Left ventricle myocardium inferior (tissue), 1 donor: ENCODE measurements at places on chromosomes 7 and 10.

DNA sequence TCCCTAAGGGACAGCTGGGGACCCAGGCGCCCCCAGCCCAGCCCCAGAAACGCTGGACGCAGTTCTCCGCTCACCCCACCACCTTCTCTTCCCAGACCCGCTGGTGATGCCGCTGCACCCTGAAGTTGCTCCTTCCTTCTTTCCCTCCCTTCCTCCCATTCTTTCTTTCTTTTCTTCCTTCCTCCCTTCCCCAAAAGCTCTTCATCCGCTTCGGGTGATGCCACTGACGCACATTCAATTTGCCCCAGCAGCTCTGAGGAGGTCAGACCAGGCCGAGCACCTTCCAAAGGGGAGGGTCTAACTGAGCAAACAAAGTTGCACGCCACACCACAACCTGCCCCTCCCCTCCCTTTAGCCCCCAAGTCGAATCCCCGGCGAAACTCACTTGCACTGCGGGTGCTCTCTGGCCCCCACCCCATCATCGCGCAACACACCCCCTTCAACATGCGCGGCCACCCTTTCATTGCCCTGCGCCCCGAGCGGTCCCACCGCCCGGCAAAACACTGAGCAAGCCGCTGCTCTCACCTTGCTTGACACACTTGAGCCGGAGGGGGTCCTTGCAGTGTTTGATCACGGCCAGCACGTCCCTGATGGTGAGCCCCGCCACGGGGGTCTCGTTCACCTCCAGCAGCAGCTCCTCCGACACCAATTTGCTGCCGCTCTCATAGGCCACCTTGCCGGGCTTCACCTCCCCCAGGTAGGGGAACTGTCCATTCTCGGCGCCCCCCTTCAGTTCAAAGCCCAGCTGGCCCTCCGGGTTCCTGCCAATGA, 787 bp downstream of the MAGI2 start:
- peak; percentile 16 for DNase-seq

GRCh38 chr10:62689712-62690111, 114.8 kb upstream of the ADO start:
- DNase-seq: no peak

DNA sequence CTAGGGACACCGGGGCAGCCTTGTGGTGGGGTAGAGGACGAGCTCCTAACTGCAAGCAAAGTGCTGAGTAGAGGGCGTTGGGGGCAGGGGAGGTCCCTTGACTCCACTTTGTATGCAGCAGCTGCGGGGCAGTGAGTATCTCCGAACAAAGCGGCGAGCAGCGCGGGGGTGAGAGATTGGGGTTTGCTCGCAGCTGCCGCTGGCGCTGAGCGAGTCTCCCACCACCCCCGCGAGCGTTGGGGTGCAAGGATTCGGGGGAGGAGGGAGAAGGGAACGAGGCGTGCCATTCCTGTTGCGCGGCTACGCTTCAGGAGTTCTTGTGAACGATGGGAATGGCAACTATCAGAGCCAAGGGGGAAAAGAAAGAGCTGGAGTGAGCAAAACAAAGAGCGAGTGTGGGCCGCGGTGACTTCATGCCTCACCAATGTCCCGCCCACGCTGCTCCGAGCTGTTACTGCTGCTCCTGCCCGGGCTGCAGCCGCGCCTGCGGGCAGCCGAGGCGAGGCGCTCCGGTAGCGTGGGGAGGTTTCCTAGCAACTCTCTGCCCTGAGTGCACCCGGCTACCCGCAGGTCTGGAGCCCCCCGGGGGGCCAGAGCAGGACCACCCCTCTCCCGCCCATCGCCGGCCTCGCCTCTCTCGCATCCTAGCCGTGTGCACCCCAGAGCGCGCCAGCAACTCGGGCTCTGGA, at the start of gene ITGB8:
TSS of gene ITGB8 (plus strand) at position 662 of the 689 bp plus-strand sequence. CDS start 907 bp downstream, outside the sequence.
- DNase-seq: peak; percentile 81

DNA sequence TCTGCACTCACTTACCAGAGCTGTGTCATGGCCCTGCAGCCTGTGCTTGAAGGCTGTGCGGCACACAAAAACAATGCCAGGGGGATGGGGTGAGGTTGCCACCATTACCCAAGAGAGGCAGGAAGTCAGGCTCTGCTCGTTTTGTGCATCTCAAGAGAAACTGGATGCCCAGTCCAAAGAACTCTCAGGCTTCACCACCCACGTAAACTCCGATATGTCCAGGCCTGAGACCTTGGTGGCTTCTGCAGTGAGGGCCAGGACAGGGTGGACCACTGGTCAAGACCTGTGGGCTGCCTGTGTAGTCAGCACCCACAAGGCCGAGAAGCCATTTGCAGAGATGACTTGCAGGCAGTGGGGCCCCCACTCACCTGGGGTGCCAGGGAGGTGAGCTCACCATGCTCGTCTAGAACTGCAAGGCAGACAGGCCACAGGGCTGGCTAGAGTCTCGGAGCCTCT, 54.7 kb upstream of the EBF3 start:
- DNase-seq: no peak

DNA sequence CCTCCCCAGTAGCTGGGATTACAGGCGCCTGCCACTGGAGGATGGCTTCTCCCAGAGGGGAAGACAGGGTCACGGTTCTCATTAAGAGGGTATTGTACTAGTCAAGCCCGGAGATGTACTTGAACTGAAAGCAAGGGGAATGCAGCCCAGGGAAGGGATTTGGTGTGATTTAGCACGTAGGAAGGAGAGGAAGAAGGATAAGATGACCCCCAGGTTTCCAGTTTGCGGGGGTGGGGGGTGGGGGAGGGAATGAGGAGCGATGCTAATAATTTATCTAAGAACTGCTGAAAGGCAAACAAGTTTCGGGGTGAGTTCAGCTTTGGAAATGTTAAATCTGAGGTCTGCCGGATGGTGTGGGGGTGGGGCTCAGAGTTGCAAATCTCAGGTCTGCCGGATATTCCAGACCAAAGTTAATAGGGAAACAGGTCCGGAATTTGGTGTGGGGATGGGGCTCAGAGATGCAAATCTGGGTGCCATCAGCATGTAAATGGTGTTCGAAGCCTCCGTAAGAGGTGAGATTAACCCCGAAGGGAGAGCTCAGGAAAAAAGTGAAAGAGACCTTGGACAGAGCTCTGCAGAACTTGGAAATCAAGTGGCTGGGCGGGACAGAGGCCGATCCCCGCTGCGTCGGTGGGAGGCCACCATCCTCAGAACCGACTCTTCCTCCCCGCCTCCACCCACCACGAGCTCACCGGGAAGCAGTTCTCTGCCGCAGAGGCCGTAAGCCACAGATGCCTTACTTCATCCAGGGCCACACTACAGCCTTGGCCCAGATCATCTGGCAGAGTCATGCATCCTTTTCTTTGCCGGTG, 1.6 kb upstream of the SEPHS1 start:
- DNase-seq: peak; percentile 38

- no peak for DNase-seq
These were observed 970.7 kb downstream of the KCNMA1 start for GRCh38 chr10:76666891-76667290.

DNA sequence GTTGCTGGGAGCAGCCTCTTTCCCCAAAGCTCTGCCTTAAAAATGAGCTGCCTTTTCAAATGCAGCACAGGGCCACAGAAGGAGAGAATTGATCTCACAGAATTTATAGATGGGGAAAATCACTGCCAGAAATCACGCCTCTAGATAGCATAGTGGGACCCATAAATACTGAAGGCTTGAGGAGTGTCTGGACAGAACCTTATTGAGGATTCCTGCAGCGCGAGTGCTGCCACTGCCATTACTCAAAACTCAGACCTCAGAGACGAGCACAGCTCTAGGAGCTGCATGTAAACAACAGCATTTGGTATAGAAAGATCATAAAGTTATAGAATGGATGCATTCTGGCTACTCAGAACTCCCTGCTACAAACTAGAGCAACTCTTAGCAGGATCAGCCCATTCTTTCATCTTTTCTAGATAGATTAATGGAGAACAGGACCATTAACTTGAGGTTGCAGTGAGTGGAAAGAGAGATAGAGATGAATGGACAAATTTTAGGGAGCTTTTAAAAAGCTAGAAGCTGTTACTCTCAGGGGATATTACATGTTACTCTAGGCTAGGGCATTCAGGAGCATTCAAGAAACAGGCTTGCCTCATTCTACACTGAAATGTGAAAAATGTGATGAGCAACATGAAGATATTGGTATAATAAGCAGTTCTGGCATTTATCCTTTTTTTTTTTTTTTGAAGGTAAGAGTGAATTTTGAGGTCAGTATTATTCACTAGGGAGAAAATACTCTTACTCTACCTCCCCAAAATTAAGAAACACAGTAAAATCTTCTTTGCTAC, 267.2 kb upstream of the SLC26A5 start:
- no peak for DNase-seq

DNA sequence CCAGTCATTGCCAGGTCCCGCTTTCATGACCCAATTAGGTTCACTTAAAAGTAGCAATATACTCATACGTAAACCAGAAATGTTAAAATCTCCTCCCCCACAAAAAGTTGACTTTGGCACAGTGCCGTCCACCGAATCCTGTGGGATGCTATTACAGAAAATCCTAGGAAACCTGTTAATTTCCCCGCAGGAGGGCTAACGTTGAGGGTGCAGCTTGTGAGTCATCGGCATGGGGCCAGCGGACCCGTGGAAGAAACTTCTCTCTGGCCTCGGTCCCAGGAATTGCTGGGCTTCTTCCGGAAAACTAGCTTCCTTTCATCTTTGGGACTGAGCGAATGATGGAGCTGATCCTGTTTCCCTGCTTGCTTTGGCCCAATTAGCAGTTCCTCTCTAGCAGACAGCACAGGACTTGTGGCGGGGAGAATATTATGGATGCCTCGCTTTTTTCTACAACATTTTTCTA, 13.5 kb downstream of the CRYGN start:
- peak; percentile 63 for DNase-seq

- no peak for DNase-seq
These were observed 201.9 kb upstream of the FRMD4A start for GRCh38 chr10:14532473-14533251.

GRCh38 chr10:34078745-34079470, 736.2 kb downstream of the PARD3 start:
- DNase-seq: peak; percentile 59

DNA sequence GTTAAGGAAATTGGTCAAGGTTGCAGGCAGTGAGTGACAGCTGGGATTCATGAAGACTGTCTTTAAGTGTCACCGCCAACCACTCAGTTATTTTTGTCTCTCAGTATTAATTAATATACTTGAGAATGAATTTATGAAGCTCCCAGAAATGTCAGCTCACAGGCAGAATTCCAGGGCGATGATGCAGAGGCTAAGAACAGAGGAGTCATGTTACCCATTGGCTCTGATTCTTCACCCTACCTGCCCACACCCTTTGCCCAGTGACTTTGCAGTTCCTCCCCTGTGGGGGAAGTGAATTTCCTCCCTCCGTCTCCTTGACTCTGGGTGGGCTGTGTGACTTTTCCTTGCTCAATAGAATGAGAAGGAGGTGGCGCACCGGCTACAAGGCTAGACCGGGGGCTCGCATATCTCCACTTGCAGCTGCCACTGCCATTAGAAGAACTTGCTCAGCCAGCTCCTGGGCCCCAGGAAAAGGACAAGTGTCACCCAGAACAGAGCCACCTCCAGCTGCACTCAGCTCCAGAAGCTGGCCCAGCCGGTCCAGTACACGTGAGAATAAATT, 157.1 kb upstream of the PRKCQ start:
- no peak for DNase-seq

DNA sequence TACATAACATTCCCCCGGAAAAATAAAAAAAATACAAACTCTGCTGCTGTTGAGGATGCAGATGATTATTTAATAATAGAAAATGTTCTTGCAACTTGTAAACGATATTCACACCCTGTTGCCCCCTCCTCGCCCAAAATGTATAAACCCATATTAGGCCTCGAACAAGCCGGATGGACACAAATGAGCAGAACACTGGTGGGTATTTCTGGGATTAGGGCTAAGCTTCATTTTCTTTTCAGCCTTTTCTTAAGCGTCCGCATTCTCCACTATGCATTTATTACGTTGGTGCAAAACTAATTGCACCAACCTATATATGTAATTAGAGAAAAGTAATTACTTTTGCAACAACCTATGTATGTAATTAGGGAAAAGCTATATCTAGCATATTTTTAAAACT, 349 bp upstream of the GNG11 start:
- no peak for DNase-seq

DNA sequence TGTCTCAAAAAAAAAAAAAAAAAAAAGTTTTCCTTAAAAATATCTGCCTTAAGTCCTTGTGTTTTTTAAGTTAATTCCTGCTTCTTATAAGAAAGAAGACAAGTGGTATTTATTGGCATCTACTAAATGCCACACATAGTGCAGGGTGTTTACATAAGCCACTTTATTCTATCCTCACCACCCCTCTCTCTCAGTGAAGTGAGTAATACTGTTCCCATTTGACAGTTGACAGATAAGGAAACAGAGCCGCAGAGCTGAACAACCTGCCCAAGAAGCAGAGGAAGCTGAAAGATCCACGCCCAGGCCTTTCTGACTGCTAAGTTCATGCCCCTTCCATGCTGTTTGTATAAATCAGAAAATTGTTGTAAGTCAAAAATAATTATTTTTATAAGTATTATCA, 54.1 kb downstream of the ABLIM1 start:
- no peak for DNase-seq

DNA sequence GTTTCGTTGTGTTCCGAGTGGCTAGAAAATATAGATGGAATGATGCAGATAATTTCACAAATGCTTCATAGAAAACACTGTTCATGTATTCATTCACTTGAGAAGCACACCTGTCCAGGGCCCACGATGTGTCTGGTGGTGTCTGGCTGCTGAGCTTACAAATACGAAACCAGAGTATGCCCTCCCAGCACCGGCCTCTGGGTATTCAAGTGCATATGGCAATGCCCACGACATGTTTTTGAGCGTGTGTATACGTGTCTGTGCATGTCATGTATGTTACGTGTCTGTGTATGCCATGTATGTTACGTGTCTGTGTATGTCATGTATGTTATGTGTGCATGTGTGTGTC, 37.9 kb downstream of the IL2RA start:
- DNase-seq: no peak

DNA sequence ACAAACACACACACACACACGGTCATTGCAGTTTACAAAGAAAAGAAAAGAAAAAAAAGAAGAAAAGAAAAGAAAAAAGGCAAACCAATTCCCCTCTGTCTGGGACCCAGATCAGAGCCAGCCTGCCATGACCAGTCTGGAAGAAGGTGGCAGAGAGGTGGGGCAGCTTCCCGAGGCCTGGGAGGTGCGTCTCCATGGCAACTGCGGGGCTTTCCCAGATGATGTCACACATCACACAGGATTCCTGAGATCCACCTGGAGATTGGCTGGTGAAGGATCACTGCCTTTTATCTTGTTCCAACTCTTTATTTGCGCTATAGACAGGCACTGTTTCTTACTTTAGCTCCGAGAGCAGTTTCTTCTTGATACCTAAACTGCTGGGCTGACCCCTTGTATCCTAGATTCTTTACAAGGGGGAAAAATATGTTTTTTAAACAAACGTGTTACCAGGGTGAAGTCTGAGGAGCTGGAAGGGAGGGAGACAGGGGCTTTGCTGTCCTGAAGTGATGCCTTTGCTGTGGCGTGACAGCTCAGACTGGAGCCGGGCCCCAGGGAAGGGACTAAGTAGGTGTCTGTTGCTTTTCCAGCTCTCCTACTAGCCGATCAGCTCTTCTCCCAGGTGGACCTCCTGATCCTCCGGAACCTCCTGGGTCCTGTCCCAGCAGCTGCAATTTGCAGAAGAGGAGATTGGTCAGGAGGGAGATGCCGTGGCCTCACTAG, 298.5 kb downstream of the KLF6 start:
- no peak for DNase-seq
